ENCODE measurements at places on chromosomes 4 and X. TPM values are rescaled to one million over a fixed set of nuclear protein-coding genes. Genes with fewer than 3 reads are reported as not detected.

GRCh38 chrX:29872831-29873230, 342.5 kb upstream of the MAGEB2 start:
- no peak overlapping the region for H3K4me3 ChIP-seq
- no peak overlapping the region for H3K27ac ChIP-seq
- DNase-seq, result no peak
- no peaks in the 10 kb centered on the region for H3K36me3 ChIP-seq

DNA sequence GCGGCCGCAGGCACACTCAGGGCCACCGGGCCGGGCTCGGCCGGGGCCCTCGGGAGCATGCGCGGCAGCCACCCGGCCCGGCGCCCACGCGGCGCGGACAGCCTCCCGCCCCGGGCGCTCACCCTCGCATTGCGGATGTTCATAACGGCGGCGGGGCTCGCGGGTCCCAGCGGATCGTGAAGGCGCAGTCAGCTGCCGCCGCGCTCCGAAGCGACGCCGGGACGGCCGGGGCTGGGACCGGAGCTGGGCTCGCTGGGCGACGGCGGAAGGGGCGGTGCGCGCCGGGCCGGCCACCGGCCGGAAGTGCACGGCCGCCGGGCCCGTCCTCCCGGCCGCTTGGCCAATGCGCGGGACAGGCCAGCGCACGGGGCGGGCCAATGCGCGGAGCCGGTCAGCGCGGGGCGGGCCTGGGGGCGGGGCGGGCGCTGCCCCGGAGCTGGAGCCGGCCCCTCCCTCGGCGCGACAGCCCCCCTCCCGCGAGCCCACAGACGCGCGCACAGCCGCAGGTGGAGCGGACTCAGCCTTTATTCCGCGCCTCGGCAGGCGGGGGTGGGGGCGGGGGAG, at the start of gene NAA10:
NAA10 (minus strand) TSS at position 276 of the 564 bp plus-strand sequence; CDS start at position 143, 133 bp downstream.
- H3K4me3 ChIP-seq, result peak within 1 kb of the TSS; percentile 97
- peak; percentile 78 for DNase-seq
- peaks cover 7% of the 10 kb centered on the region for H3K4me1 ChIP-seq
- no peaks in the 10 kb centered on the region for H3K36me3 ChIP-seq
- H3K27me3 ChIP-seq, result no peaks in the 10 kb centered on the region
- H3K27ac ChIP-seq, result peak within 1 kb of the TSS; percentile 43

DNA sequence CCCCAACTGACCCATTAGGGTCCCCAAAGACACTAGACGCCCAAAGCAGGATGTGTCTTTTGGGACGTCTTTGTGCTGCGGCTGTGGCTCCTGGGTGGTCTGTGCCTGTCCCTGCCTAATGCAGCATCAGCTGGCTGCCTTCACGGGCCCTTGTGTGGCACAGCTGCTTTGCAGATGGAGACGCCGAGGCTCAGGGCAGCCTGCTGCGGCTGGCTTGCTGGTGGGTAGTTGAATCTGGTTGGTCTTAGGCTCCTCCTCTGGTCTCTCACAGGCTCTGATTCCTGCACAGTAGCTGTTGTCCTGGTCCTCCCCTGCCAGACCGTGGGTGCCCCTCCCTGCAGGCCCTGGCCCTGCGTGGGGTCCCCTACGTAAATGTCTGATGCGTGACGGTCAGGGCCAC, 8.1 kb downstream of the CPZ start:
- no peak overlapping the region for H3K4me3 ChIP-seq
- no peaks in the 10 kb centered on the region for H3K27me3 ChIP-seq
- H3K27ac ChIP-seq, result no peak overlapping the region
- H3K36me3 ChIP-seq, result no peaks in the 10 kb centered on the region
- no peaks in the 10 kb centered on the region for H3K4me1 ChIP-seq
- DNase-seq, result no peak

- H3K4me1 ChIP-seq, result no peaks in the 10 kb centered on the region
- DNase-seq, result no peak
- no peaks in the 10 kb centered on the region for H3K36me3 ChIP-seq
- no peaks in the 10 kb centered on the region for H3K27me3 ChIP-seq
- no peak overlapping the region for H3K4me3 ChIP-seq
Measured at GRCh38 chr4:105520819-105521790, 31.3 kb upstream of the ARHGEF38 start.

GRCh38 chrX:85359051-85359450, 20.4 kb downstream of the POF1B start:
- DNase-seq, result no peak
- H3K27me3 ChIP-seq, result peaks cover 3% of the 10 kb centered on the region
- H3K4me3 ChIP-seq, result no peak overlapping the region
- no peaks in the 10 kb centered on the region for H3K4me1 ChIP-seq
- no peaks in the 10 kb centered on the region for H3K36me3 ChIP-seq

- H3K27me3 ChIP-seq, result no peaks in the 10 kb centered on the region
- H3K4me1 ChIP-seq, result no peaks in the 10 kb centered on the region
- H3K4me3 ChIP-seq, result no peak overlapping the region
- no peak for DNase-seq
Measured at GRCh38 chrX:43804021-43804420, 78.2 kb downstream of the MAOB start.

- no peaks in the 10 kb centered on the region for H3K36me3 ChIP-seq
- peaks cover 4% of the 10 kb centered on the region for H3K4me1 ChIP-seq
- peak overlapping the region; percentile 31 for H3K27ac ChIP-seq
- no peaks in the 10 kb centered on the region for H3K27me3 ChIP-seq
- H3K4me3 ChIP-seq, result no peak overlapping the region
Measured at GRCh38 chr4:150236626-150237025, 158.4 kb downstream of the DCLK2 start.

DNA sequence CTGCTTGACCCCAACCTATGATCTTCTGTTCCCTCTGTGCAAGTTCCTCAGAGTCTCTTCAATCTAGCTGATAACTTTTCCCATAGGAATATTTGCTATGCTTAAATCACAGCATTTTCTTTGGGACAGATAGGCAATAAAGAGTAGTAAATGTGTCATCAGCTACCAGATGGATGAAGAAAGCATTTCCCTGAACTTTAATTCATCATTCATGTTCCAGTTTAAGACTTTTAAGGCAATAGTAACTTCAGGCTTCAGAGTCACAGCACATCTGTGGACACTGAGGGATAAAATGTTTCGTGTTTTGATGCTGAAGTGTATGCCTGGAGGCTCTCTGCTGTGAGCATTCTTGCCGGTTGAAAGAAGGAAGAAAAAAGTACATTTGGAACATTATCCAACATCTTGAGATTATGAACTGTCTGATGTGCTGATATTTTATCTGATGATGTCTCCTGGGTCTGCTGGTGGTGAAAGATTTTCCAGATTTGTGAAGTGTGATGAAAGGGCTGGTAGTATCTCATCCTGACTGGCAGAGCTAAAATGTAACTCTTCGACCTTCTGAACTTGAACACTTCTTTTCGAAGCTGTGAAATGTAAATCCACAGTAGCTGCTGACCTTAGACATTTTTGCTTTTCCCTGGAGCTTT, 133.7 kb downstream of the DCLK2 start:
- H3K27ac ChIP-seq, result no peak overlapping the region
- no peaks in the 10 kb centered on the region for H3K4me1 ChIP-seq
- no peaks in the 10 kb centered on the region for H3K36me3 ChIP-seq
- no peak overlapping the region for H3K4me3 ChIP-seq
- no peaks in the 10 kb centered on the region for H3K27me3 ChIP-seq
- DNase-seq, result no peak

DNA sequence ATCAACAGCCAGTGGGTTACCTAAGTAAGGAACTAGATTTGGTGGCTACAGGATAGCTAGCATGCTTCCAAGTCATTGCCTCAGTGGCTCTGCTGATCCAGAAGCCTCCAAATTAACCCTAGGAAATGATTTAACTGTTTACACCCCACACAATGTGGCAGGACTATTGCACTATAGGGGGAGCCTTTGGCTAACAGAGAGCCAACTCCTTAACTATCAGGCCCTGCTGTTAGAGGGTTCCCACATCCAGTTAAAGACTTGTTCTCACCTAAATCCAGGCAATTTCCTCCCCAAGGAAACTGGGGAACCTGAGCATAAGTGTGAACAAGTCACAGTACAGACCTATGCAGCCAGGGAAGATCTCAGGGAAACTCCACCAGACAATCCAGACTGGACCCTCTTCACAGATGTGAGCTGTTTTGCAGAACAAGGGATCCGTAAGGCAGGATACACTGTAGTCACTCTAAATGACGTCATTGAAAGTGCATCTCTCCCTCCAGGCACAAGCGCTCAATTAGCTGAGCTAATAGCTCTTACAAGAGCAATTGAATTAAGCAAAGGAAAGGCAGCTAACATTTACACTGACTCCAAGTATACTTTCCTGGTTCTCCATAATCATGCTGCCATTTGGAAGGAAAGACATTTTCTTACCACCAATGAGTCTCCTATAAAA, 185.3 kb upstream of the SPOCK3 start:
- no peaks in the 10 kb centered on the region for H3K27me3 ChIP-seq
- no peaks in the 10 kb centered on the region for H3K4me1 ChIP-seq
- H3K36me3 ChIP-seq, result no peaks in the 10 kb centered on the region
- no peak for DNase-seq
- H3K27ac ChIP-seq, result no peak overlapping the region
- no peak overlapping the region for H3K4me3 ChIP-seq

GRCh38 chr4:10581022-10581421, 103.5 kb downstream of the CLNK start:
- H3K27ac ChIP-seq, result no peak overlapping the region
- H3K36me3 ChIP-seq, result no peaks in the 10 kb centered on the region
- H3K27me3 ChIP-seq, result no peaks in the 10 kb centered on the region
- no peaks in the 10 kb centered on the region for H3K4me1 ChIP-seq
- DNase-seq, result no peak

GRCh38 chr4:141328560-141329173, 108.0 kb downstream of the ZNF330 start:
- DNase-seq, result no peak
- H3K27ac ChIP-seq, result no peak overlapping the region
- no peaks in the 10 kb centered on the region for H3K4me1 ChIP-seq
- no peak overlapping the region for H3K4me3 ChIP-seq
- no peaks in the 10 kb centered on the region for H3K27me3 ChIP-seq
- no peaks in the 10 kb centered on the region for H3K36me3 ChIP-seq

The NOX1 gene
- total RNA-seq, result not detected
